ENCODE measurements at places on chromosomes 1 and 21. TPM values are rescaled to one million over a fixed set of nuclear protein-coding genes. Genes with fewer than 3 reads are reported as not detected.

DNA sequence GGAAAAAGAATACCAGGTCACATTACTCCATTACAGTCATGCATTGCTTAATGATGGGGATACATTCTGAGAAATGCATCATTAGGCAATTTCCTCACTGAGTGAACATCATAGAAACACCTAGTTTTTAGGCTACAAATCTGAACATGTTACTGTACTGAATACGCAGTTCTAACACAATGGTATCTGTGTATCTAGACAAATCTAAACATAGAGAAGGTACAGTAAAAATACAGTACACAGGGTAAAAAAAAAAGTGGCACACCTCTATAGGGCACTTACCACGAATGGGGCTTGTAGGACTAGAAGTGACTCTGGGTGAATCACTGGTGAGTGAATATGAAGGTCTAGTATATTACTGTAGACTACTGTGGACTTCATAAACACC lies 115.7 kb downstream of the AKT3 start:
- no peak for DNase-seq

DNA sequence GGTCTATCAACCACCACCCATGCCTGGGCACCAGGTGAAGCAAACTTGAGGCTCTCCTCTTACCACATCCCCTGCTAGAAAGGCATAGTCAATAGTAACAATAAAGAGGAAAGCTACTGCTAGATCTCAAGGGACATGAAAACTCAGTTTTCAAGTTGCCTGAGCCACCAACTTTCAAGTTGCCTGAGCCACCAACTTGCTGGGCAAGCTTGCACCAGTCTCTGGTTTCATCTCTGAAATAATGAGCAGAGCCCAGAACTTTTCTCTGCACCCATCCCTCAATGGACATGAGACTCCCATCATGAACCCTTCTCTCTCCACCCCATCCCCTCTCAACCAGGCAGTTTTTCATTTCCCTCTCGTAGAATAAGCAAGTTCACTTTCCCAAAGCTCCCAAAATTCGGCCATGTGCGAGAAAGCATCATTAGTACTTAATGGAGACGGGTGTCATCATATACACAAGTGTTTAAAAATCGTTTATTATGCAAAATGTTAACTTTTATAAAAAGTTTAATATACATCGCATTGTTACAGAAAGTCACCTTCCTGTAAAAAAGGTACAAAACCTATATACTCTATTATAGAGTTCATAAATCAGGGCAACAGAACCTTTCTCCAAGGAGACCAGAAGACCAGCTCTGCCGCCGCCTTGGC lies 1.7 kb downstream of the ID3 start:
- no peak for DNase-seq

- no peak for DNase-seq
These were observed 47.3 kb downstream of the DTL start for GRCh38 chr1:212082765-212083406.

Gene EVA1B
- total RNA-seq: 11.2 TPM

DNA sequence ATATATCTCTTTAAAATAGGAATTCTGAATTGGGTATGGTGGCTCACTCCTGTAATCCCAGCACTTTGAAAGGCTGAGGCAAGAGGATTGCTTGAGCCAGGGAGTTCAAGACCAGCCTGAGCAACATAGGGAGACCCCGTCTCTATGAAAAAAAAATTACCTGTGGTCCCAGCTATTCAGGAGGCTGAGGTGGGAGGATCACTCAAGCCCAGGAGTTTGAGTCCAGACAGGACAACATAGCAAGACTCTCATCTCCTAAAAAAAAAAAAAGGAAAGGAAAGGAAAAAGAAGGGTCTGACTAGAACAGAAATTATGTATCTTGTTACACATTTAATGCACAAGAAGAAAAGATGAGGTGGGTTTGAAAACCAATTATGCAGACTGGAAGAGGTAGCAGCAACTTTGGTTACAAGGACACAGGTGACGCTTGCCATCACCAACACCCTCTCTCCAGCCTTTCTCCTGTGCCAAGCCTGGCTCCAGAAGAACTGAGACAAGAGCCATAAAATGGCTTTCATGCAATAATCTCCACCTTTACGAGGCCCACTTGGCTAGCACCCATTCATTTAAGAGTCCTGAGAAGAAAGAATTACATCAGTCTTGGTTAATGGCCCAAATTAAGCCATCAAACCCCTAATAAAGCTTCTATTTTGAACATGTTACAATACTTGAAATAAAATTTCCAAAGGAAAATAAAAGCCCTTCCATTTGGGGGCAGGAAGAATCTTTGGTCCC lies 4.8 kb upstream of the SELENBP1 start:
- DNase-seq: no peak

Gene ATP1A4
- total RNA-seq: not detected

DNA sequence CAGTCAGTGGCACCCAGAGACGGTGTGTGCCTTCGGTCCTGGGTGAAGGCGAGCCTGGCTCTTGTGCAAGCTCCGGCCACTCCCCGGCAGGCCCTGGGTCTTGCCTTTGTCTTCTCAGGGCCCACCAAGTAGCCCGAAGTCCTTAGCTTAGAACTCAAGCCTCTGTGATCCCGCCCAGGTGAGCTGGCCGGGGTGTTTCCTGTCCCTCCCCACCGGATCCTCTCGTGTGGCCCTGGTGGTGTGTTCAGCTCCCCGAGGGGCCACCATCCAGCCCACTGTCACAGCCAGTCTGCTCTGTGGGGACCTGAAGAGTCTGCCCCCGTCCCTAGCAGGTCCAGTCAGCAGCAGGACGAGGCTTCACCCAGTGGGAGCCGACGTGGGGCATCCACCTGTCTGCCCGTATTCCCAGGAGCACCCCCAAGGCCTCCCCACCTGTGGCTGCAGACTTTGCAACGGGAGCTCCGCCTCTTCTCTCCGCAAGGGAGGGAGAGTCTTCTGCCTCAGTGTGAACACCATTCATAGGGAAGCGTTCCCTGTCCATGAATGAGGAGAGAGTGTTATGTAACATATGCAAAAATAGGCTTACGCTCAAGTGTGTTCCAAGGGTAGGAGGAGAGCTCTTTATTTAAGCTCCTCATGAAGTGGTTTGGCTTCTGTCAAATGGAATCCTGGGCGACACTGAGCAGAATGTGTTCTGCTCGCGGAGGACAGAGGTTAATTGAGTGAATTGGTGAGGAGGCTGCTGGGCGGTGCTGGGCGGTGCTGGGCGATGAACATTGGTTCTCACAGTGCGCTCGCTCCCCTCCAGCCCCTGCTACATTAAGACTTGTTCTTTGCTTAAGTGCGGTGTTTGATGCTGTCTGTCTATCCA lies 108.9 kb downstream of the CRYAA start:
- DNase-seq: no peak

GRCh38 chr1:151801310-151801820 lies 3.9 kb downstream of the LINGO4 start:
- DNase-seq: no peak

Gene ILF2
- total RNA-seq: 292 TPM

DNA sequence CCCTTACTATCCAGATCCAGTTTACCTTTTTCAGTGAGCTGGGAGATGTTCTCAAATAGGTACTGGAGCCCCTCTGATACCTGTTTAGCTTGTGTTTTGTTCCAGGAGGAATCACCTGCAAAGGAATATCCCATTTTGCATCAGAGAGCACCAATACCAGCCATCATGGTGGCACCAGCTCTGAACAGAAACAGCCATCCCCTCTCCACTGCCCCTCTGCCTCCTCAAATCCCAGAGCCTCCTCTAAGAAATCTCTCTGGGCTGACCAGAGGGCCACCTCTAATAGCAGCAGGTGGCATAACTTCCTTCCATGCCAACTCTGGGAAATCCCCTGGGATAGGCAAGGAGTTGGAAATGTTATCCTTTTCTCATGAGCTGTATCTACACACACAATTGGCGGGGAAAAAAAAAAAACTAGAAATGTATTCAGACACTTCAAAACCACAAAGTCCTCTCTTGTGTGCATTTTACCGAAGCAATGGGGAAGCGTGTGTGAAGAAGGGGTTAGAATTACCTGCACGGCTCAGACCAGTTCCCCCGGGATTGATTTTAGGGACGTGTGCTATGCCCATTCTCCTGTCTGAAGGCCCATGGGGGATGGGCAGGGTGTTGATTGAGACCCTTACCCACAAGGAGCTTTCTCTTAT lies 2.4 kb downstream of the PGLYRP4 start:
- DNase-seq: no peak

Gene SH2D1B
- not detected for total RNA-seq

DNA sequence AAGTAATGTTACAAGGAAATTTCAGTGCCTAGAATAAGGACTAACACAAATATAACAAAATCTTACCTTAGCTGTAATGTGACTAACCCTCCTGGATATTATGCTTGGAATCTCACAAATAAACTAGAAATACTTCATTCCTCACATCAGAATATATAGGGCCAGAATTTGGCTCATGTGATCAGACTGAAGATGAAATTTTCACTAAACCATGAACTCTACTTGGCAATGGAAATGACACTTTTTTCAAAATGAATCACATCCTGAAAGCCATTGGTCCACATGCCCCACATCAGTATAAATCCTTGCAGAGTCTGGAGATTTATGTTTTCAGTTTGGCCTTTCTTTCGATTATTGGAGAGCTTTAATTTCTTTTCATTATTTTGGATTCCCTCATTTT lies 227.8 kb downstream of the NRIP1 start:
- no peak for DNase-seq

DNA sequence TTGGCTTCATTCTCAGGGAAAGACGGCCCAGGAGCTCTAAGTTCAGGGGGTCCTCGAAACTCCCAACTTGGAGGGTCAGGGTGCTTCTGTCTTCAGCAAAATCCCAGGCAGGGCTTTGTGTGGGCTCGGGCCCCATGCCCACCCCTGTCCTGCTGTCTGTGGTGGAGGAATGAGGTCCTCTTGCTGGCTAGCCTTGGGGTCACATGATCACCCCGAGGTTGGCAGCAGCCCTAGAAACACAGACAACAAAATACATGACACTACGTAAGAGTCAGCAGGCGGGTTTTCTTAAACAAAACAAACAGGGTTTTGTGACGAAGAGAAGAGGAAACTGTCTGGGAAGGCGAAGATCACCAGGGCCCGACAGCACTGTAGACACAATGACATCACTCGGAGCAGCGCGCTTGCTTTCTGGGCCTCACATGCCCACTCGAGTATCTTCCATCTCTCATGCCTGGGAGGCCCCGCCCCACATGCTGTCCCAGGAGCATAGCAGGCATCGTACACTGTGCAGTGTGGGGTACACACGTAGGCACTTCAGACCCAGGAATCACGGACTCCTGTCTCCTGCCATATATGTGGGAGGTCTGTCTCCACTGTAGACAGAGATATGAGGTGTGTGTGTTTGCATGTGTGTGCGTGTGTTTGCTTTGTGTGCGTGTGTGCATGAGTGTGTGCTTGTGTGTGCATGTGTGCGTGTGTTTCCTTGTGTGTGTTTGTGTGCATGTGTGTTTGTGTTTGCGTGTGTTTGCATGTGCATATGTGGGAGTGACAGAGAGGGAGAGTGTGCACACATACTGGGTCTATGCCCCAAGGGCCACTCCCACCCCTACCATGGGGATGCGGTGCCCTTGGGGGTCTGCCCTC lies 94.7 kb downstream of the SIK1 start:
- no peak for DNase-seq
